Stimulated activated CD4-positive, alpha-beta T cell treated with anti-CD3 and anti-CD28 coated beads, Interleukin-15, amount 100 ng/mL, for 1 hour (primary cell): ENCODE measurements at places on chromosomes 1 and 21.

- no peak for DNase-seq
Measured at GRCh38 chr1:86754265-86754974, 50.0 kb downstream of the SH3GLB1 start.

DNA sequence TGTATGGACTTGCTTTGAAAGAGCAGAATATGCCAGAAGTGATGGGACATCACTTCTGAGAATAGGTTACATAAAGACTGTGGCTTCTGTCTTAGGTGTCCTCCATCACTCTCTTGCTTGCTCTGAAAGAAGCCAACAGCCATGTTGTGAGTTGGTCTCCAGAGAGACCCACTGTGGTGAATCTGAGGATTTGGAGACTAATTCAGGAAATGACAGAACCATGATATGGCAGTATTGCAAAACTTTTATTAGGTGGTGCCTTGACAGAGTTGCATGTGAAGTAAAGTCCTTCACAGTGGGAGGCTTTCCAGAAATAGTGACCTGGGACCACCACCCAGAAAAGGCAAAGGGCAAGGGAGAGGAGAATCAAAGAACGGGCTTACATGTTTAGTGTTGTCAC lies 628.6 kb downstream of the KCNT2 start:
- DNase-seq: no peak

GRCh38 chr1:56045062-56045461 lies 534.3 kb downstream of the PLPP3 start:
- no peak for DNase-seq

- no peak for DNase-seq
Measured at GRCh38 chr1:232854798-232855159, 49.6 kb downstream of the MAP10 start.

- DNase-seq: no peak
Measured at GRCh38 chr1:58922302-58923089, 138.6 kb upstream of the JUN start.

DNA sequence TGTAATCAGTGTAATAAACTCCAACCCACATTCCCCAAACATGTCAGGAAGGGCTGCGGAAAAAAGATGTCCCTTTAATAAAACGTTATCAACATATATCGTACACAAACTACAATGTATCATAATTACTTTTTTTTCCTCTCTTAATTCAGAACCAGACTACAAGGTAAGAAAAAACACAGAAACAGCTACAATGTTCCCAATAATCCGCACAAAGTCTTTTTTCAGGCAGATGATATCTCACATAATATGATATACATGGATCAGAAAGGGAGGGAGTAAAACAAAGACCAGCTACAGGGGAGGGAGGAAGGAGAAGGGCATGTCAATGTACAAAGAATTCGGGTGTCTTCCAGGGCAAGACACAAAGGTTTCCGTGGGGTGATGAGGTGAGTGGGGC lies 25.4 kb downstream of the MRPL37 start:
- no peak for DNase-seq

DNA sequence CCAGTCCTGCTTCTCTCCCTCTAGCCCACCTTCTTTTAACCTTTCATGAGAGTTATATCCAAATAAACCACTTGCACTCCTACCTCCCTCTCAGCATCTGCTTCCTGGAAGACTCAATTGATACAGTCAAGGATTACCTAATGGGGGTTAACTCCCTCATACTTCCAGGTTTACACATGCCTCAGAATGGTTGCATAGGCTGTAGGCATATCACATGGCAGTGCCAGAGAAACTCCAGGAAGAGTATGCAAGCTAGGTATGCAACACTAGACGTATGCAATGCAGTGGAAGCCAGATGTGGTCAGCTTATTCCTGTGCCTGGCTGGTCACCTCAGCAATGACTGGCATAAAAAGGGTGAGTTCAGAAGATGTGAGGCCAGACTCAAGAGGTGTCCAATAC lies 32.7 kb upstream of the VANGL1 start:
- DNase-seq: no peak
